ENCODE measurements at places on chromosomes 6 and 20.

- peak; percentile 77 for DNase-seq
Observed at GRCh38 chr20:36085686-36086267, 68.8 kb upstream of the EPB41L1 start.

DNA sequence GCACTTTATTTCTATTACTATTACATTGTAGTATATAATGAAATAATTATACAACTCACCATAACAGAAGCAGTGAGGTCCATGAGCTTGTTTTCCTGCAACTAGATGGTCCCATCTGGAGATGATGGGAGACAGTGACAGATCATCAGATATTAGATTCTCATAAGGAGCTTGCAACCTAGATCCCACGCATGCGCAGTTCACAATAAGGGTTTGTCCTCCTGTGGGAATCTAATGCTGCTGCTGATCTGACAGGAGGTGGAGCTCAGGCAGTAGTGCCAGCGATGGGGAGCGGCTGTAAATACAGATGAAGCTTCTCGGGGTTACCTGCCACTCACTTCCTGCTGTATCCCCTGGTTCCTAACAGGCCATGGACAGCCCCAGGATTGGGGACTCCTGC, 139.5 kb upstream of the TCF21 start:
- no peak for DNase-seq

- no peak for DNase-seq
Observed at GRCh38 chr20:63782051-63782471, 42.5 kb downstream of the SLC2A4RG start.

DNA sequence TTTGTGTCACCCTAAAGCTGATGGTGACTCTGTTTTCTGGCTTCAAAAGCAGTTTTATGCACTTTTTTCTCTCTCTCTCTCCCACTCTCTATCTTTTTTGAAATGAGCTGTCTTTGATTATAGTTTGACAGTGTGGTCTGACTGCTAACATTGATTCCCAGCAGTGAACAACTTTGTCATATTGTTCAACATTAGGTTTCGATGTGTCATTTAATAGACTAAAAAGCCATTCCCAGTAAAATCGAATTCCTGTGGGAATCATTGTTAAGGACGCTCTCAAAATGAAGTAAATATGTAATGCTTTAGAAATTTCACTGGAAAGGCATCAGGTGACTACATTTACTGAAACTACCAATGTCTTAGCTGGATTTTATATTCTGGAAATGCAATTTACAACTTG, 69.9 kb upstream of the FLRT3 start:
- no peak for DNase-seq

DNA sequence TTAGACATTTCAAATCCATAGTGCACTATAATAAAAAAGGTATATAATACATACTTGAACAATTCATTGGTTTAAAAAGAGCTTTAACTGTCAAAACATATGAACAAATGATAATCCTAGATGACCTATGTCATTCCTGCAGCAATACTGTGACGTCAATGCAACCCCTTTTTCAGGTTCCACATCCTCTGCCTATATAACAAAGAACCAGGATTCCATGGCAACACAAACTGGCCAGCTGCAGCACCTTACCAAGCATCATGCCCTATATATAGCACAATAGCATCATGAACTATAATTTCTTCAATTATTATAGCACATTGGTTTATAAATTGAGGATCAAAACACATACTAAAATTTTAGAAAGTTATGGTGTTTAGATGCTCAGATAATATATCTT, 578 bp upstream of the PTCHD4 start:
- DNase-seq = peak; percentile 9

- DNase-seq = peak; percentile 74
Observed at GRCh38 chr6:74749211-74750147, 456.4 kb downstream of the COL12A1 start.

- no peak for DNase-seq
Observed at GRCh38 chr20:59424976-59425375, 124.6 kb downstream of the EDN3 start.

GRCh38 chr20:31989030-31989645, 21.1 kb upstream of the CCM2L start:
- DNase-seq = no peak

- no peak for DNase-seq
Observed at GRCh38 chr20:24388828-24389380, 80.5 kb upstream of the SYNDIG1 start.

DNA sequence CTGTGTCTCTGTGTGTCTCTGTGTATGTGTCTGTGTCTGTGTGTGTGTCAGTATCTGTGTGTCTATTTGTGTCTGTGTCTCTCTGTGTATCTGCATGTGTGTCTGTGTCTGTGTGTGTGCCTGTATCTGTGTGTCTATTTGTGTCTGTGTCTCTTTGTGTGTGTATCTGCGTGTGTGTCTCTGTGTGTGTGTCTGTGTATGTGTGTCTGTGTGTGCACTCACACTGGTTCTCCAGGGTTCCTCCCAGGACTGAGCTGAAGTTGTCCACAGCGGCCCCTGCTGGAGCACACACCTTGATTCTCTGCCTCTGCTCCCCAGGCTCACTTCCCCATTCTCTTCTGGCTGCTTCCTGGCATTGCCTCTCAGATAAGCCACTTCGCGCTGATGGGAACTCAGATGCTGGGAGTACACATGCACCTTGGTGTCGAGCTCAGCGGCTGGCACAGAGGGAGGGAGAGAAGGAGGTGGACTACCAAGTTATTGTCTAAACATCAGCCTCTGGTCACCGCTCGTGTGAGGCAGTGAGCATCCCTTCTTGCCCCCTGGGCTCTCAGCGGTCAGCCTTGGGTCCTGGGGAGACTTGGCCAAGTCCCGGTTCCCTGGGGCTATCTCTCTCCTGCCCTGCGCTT, 104.9 kb upstream of the NXT1 start:
- DNase-seq = peak; percentile 75

- DNase-seq = no peak
Observed at GRCh38 chr20:25236450-25237304, 11.2 kb upstream of the PYGB start.

DNA sequence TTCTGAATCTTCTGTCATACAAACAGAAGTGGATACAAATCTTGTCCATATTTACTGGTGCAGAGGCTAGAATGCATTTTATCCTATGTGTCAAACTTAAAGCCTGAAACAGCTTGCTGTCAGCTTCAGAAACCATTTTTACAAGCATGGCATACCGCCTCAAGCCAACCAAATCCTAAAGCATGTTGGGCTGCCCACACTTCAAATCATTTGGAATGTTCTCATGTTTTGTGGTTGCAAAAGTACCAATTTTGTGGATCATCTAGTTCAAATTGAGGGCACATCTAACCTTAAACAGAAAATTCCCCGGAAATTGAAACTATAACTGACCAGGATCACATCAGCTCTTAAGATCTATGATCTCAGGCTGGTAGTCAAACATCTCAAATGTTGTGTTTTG, 3.2 kb downstream of the GPR63 start:
- DNase-seq = no peak

- peak; percentile 30 for DNase-seq
Observed at GRCh38 chr20:41147767-41148191, 10.4 kb downstream of the PLCG1 start.

- no peak for DNase-seq
Observed at GRCh38 chr6:47536816-47537401, 59.3 kb downstream of the CD2AP start.

- peak; percentile 71 for DNase-seq
Observed at GRCh38 chr20:14997791-14998190, 660.4 kb upstream of the FLRT3 start.

DNA sequence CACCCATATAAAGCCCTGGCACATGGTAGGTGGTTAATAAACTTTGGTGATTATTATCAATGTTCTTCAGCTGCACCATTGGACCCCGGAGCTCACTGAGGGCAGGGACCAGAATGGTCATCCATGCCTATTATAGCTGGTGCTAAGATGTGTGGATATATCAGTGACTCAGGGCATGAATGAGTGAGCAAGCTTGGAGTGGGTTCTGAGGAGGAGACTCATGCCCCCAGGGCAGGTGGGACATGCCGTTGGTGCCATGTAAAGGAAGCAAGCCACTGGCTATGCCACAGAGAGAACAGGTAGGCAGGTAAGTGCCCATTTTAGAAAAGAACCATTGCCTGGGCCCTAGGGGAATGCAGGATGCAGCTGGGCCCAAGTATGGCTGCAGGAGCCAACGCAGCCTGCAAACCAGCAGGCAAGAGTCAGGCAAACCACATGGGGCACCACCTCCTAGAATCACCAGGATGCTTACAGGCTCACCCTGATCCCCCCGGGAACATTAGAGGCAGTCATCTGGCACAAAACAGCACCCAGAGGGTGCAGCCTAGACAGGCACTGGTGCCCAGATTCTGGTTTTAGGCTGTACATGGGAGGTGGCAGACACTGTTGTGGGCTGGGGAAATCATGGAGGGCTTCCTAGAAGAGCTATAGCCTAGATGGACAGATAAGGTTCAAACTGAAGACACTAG, 23.5 kb downstream of the PLAGL2 start:
- DNase-seq = no peak

DNA sequence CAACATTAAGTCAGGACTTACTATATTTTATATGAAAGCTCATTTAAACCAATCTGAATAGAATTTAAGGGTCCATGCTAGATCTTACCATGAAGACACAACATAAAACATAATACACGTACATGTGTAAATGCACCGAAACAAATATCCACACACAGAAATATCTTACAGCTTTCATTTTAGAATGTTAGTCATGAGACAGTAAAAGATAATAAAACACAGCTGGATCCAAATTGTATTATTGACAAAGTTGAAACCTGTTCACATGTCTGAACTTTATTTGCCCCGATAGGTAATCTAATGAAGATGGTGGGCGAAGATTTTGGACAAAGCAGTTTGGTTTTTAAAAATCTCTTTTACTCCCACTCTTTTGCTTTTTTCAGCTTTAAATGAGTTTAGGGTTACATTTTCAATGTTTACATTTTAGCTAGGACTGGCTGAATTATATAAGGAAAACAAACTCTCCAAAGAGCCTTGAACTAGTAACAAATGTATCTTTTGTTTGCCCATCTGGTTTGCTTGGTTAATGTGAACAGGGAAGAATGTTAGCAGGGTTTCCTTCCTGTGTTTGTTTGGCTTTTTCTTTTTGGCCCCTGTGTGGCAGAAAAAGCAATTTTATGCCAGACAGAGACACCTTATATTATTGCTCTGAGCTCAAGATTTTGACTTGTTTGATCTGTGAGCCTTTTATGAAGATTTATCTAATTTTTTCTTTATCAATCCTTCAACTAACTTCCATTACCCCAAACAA, 5.1 kb upstream of the TMEM181 start:
- DNase-seq = no peak

DNA sequence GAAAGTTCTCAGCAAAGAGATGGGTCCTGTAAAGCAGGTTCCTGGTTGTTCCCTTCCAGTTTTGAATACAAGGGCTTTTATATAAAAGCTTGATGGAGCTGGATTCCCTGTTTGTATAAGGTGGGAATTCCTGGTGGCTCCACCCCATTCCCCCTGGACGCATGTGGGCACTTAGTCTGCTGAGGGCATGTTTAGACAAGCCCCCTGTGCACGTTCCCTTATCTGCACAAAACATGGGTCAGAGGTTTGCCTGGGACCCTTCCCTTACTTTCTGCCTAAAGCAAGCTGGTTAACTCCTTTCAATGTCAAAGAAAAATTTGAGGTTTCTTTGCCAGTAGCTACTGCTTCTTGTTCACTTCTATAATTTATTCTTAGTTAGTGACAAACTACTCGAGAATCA, 181.1 kb downstream of the BCKDHB start:
- DNase-seq = no peak

DNA sequence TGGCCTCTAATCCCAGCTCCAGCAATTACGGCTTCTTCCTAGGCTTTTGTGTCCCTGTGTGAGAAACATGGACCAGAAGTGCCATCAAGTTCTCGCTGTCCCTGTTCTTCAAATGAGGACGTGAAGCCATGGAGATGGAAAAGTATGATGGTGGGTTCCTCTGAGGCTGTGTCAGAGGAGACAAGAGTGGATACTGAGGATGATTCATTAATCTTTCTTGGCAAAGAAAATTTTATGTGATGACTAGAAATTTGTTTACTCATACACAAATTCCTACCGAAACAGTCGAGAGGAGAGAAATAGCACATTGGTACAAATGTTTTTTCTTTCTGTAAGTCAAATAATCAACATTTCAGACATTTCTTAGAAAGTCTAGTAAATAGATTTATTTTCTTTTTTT, 35.0 kb upstream of the PNRC1 start:
- DNase-seq = no peak

DNA sequence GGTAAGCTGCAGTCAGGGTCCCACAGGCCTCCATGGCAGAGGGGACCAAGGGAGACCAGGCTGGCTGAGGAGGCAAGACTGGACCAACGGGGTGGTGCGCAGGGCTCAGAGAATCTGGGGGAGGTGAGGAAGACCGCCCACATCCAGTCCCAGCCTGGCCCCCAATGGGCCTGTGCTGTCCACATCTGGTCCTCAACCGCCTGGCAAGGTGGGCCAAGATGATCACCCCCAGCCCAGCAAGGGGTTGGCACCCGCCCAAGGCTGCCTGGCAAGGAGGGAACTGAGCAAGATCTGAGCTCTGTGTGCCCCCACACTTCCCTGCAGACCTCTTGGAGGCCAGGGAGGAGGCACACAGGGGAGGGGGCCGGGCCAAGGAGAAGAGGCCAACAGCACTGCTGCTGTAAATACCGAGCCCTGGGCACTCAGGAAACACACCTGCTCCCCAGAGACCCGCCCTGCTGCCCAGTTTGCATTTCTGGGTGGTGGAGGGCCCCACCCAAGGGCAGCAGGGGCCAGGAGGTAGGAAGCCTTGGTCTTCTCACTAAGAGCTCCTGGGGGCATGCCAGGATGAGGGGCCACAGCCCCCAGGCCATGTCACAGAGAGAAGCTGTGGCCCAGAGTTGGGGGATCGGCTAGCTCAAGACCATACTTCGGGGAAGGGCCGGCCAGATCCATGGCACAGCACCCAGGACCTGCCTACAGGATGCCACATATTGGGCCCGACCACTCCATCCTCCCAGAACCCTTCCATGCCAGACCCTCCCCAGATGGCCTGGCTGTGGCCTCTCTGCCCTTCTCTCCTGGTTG, 109.6 kb downstream of the ASXL1 start:
- no peak for DNase-seq

GRCh38 chr6:170497841-170498301, 55.2 kb downstream of the PSMB1 start:
- DNase-seq = peak; percentile 60

DNA sequence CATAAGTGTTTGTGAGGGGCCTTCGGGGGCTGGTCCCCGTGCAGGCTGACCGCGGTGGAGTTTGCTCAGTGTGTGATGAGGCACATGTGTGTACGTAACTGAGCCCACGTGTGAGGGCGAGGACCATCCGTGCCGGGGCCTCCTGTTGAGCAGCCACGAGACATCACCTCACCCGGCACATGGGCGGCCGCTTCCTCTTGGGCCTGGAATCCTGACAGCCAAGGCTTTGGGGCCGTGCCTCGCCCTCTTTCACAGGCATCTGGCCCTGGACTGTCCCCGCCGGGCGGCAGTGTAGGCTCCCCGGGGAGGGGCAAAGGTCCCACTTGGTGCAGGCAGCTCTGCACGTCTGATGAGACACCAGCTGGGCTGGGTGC, 202.3 kb downstream of the DLL1 start:
- no peak for DNase-seq
